Mesenchymal stem cell (in vitro differentiated cells and primary cell): ENCODE measurements at places on chromosomes 13 and 19.

DNA sequence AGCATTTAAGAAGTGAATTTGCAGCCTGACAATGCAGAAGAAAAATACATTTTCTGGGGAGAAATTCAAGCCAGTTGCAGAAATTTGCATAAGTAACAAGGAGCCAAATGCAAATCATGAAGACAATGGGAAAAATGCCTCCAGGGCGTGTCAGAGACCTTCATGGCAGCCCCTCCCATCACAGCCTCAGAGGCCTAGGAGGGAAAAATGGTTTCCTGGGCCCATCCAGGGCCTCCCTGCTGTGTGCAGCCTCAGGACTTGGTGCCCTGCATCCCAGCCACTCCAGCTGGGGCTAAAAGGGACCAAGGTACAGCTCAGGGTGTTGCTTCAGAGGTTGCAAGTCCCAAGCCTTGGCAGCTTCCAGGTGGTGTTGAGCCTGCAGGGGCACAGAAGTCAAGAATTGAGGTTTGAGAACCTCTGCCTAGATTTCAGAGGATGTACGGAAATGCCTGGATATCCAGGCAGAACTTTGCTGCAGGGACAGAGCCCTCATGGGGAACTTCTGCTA lies 16.7 kb upstream of the ITM2B start:
- H3K36me3 ChIP-seq = no peaks in the 10 kb centered on the region
- no peaks in the 10 kb centered on the region for H3K27me3 ChIP-seq
- DNase-seq = no peak
- H3K4me1 ChIP-seq = peaks cover 3% of the 10 kb centered on the region

DNA sequence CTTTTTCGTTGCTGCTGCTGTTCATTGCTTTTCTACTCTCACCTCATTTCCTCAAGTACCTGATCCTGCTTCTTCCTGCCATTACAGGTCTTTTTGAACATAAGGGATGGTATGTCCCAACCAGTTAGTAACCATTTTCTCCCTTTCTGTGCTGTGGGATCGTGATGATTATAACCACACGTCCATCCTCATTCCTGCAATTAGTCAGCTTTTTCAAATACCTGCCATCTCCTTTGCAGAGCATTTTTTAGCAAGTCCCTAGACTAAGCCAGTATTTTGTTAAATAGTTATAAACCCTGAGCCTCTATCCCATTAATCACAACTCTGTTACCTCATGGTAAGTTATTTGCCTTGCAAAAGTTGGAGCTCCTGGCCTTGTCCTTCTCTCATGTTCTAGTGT lies 109.2 kb downstream of the FNDC3A start:
- no peak overlapping the region for H3K27ac ChIP-seq
- H3K27me3 ChIP-seq = no peaks in the 10 kb centered on the region
- no peak for DNase-seq
- H3K4me1 ChIP-seq = peaks cover 2% of the 10 kb centered on the region
- H3K36me3 ChIP-seq = peaks cover 6% of the 10 kb centered on the region

DNA sequence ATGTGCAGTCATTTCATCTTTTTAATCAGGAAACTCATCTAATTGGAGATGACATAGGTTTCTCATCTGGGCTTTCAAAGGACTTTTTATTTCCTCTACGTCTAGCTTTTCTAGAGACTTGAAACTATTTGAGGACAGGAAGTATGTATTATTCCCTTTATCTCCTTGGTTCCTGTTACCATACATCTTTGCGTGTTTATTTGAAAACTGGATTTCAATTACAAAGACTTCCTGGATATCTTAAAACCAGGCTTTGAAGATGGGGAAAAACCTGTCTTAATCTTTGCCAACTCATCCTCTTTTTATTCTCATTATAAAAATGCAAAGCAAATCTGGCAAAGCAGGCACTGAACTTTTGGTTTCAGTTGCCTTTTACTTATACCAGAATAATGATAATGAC lies 130.5 kb downstream of the LMO7 start:
- H3K27ac ChIP-seq = no peak overlapping the region
- no peaks in the 10 kb centered on the region for H3K4me1 ChIP-seq
- no peak for DNase-seq
- H3K4me3 ChIP-seq = no peak overlapping the region
- no peaks in the 10 kb centered on the region for H3K36me3 ChIP-seq
- H3K27me3 ChIP-seq = no peaks in the 10 kb centered on the region

DNA sequence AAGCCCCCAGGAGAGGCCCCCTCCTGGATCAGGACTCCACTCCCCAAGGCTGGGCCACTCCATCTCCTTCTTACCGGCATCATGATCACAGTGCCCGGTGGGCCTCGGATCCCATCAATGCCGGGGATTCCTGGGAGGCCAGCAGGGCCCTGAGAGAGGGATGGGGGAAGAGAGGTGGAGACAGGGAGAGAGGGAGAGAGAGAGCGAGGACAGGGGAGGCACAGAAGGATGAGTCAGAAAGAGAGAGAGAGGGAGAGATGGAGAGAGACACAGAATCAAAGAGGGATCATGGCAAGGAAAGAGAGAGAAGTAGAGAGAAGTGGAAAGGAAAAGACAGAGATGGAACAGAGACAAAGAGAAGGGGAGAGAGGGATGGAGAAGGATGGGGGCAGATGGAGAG lies 13.8 kb downstream of the COL5A3 start:
- no peak overlapping the region for H3K4me3 ChIP-seq
- no peaks in the 10 kb centered on the region for H3K27me3 ChIP-seq
- DNase-seq = no peak

DNA sequence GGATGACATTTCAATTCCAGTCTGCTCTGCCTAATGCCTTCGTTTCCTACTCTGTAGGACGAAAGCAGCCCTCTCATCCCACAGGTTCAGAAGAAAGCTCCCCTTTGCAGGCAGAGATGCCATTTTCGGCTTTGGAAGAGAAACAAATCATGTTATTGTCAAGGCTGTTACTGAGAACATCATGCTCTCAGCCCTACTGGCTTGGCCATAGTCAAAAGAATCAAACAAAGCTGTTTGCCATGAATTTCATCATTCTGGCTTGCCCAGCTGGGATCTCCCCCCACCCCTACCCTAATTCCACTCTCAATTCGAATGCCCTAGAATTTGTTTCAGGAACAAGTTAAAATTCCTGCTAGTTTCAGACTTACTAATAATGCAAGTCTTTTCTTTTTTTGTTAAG lies 162.3 kb upstream of the SERP2 start:
- DNase-seq = no peak
- no peaks in the 10 kb centered on the region for H3K4me1 ChIP-seq
- H3K27ac ChIP-seq = no peak overlapping the region
- no peaks in the 10 kb centered on the region for H3K27me3 ChIP-seq
- H3K36me3 ChIP-seq = no peaks in the 10 kb centered on the region

- no peak for DNase-seq
- H3K27me3 ChIP-seq = no peaks in the 10 kb centered on the region
- H3K27ac ChIP-seq = no peak overlapping the region
- H3K4me3 ChIP-seq = no peak overlapping the region
Measured at GRCh38 chr19:10643968-10644259, 10.2 kb upstream of the ILF3 start.

- H3K27ac ChIP-seq = no peak overlapping the region
- no peaks in the 10 kb centered on the region for H3K36me3 ChIP-seq
- H3K27me3 ChIP-seq = no peaks in the 10 kb centered on the region
- H3K4me1 ChIP-seq = no peaks in the 10 kb centered on the region
Measured at GRCh38 chr13:60448907-60449510, 52.0 kb downstream of the TDRD3 start.

GRCh38 chr19:58095328-58095727 lies 2.7 kb downstream of the ZSCAN18 start:
- H3K27me3 ChIP-seq = no peaks in the 10 kb centered on the region
- H3K4me1 ChIP-seq = peaks cover 5% of the 10 kb centered on the region
- no peak overlapping the region for H3K4me3 ChIP-seq
- peaks cover 41% of the 10 kb centered on the region for H3K36me3 ChIP-seq

DNA sequence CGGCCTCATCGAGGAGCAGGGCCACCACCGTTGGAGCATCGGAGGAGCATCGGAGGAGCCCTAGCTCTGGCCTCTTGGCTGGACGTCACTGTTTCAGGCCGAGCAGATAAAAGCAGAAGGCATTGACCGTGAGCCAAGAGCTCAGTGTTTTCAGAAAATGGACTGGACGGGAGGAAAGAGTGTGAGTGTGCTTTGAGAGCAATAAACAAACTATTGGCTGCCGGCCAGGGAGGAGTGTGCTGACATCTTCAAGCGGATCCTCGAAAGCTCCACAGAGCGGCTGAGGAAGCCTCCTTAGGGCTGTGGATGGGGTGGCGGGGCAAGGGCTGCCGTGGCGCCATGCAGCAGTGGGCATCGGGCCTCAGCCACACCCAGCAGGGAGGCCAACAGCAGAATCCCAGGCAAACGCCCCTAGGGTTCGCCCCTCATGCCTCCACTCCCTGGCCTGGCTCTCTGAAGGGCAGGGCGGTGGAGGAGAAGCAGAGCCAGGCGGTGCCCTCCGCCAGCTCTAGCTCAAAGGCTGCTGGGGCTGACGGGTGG lies 41.8 kb downstream of the IRS2 start:
- no peak overlapping the region for H3K27ac ChIP-seq
- peak; percentile 96 for DNase-seq
- H3K36me3 ChIP-seq = no peaks in the 10 kb centered on the region
- peaks cover 14% of the 10 kb centered on the region for H3K27me3 ChIP-seq
